ENCODE measurements at places on chromosomes 7 and 10. TPM values are rescaled to one million over a fixed set of nuclear protein-coding genes. Genes with fewer than 3 reads are reported as not detected.

BAZ1B gene
- total RNA-seq = 62.8 TPM

MKI67 gene
- total RNA-seq = 0.57 TPM

FAM24B gene
- not detected for total RNA-seq

CALCR gene
- total RNA-seq = 0.34 TPM

ABCB4 gene
- 3.1 TPM for total RNA-seq

Data from subcutaneous adipose tissue (tissue), 4 donors.